Stimulated activated naive B cell treated with anti-CD40 and anti-IgM and Interleukin-4, amounts not matched to agents 10 μg/mL and 1 μg/mL and 100 μg/mL, for 72 hours (primary cell): ENCODE measurements at places on chromosomes 6 and 20.

DNA sequence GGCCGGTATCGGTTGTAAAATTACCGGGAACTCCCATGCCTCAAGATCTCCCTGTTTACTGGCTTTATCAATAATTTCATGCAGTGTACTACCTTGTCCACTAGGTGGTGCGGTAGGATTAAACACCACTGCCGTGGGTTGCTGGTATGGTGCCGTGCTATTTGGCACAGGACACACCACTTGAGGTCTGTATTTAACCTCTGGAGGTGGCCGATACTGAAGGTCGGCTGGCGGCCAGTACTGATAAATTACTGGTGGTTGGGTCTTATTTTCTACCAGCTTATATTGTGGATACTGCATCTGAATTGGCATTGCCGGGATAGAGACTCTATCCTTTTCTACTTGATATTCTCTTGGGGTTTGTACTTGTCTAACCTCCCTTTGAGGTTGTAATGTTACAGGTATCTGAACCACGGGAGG is 14.3 kb upstream of the PTCRA start:
- DNase-seq = peak; percentile 67

GRCh38 chr6:52503851-52504781 is 72.7 kb downstream of the TRAM2 start:
- DNase-seq = no peak

DNA sequence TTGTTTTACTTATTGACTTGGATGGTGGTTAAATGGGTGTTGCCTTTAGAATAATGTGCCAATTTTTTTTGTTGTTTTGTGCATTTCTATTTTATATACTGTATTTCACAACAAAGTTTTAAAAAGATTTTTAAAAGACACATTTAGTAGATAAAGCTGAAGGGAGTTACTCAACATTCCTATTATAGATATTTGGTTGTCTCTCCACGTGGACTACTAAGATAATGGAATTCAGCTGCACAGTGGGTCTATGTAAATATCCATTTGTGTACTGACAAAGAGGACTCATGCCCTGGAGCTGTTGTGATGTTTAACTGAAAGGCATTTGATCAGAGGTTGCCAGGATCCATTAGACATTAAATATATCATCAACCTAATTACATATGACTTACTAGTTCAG is 23.2 kb upstream of the FAM135A start:
- DNase-seq = no peak

- DNase-seq = no peak
These were observed 29.1 kb downstream of the CPNE5 start for GRCh38 chr6:36809941-36810803.

GRCh38 chr20:60268491-60268890 is 310.3 kb downstream of the CDH26 start:
- DNase-seq = no peak

GRCh38 chr20:37943033-37943432 is 40.1 kb downstream of the VSTM2L start:
- no peak for DNase-seq

GRCh38 chr20:6756693-6757595 is 10.5 kb upstream of the BMP2 start:
- DNase-seq = no peak
